ENCODE measurements at places on chromosomes 11 and 22.

DNA sequence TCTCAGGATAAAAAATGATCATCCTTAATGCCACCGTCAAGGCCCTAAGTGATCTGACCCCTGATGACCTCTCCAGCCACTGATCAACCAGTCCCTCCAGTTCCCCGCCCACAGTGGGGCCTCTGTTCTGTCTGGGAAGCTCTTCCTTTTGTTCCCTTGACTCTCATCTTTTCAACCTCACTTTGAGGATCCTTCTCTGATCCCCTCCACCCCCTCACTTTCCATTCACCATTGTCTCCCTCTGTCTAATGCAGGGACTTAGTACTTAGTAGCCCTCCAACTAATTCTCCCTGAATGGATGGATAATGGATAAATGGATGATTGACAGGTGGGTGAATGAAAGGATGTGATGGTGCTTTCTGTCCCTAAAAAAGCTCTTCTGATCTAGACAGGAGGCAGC is 45.6 kb downstream of the C11orf58 start:
- DNase-seq: no peak

GRCh38 chr22:46650078-46650810 is 30.1 kb downstream of the GRAMD4 start:
- DNase-seq: no peak

DNA sequence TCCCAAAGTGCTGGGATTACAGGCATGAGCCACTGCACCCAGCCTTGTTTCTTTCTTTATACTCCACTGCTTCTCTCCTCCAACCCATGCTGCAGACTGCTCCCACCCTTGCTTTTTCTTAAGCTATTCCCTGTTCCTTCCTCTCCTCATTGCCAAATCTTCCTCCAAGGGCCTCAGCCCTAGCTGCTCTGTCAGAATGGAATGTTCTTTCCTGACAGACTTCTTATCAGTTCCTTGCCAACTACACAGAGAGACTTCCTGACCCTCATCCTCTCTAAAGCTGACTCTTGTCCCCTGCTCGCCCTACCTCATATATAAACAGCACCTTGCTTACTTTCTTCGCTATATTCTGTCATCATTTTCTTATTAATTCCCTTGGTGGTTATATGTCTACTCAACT is 16.9 kb upstream of the PIK3C2A start:
- no peak for DNase-seq

DNA sequence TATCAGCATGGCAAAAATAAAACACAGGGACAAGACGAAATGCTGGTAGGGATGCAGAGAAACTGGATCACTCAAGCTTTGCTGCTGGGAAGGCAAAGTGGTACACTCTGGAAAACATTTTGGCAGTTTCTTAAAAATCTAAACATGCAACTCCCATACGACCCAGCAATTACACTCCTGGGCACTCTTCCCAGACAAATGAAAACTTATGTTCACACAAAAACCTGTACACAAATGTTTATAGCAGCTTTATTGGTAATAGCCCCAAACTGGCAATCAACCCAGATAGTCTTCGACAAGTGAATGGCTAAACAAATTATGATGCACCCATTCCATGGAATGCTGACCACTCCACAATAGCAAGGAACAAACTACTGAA is 35.8 kb upstream of the PRR5 start:
- DNase-seq: no peak

GRCh38 chr11:9752091-9752490 is 88.2 kb downstream of the SWAP70 start:
- no peak for DNase-seq

DNA sequence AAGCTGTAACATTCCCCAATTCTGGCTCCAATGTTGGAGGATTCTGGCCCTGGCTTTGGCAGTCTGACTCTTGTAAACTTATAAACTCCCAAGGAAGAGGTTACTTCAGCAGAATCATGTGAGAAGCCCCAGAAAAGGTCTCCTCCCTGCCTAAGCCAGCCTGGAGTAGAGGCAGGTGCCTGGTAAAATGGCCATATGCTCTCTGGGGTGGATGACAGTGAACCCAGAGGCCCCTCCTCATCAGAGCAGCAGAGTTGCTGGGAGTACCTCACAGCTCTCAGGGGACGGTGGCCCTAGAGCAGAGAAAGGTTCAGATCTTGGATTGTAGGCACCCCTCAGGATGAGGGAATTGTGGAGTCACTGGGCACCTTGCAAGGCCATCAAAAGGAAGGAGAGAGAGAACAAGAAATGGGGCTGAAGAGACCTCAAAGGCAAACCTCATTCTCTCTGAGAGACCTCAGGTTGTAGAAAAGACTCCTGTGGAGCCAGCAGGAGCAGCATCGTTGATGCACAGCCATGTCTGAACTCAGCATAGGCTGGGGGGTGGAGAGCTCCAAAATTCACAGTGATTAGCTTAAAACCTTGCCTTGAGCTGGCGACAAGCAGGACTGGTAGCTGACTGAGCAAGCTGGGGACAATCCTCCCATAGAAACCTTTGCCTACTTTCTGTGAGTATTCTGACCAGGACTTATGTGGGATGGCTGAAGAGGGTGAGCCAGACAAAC is 4.9 kb upstream of the P2RY6 start:
- DNase-seq: peak; percentile 8

GRCh38 chr11:118621784-118622375 is 14.5 kb downstream of the PHLDB1 start:
- DNase-seq: no peak

GRCh38 chr11:85749884-85750283 is 61.1 kb downstream of the SYTL2 start:
- no peak for DNase-seq

DNA sequence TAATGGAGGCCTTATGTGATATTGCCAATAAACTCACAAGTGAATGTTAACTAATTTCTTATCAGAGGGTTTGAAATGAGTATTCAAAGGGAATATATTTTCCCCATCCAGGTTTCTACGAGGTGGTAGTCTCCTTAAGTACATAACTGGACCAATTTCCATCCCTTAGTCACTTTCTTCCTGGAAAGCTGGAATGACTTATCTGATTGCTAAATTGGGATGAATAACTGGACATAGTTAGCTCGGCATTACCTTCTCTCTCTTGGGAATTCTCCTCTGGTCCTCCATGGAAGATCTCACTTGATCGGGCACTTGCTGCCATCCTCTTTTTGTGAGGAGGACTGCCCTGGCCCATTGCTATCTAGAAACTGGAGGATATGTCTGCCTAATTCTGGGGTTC is 109.1 kb downstream of the TRPC6 start:
- DNase-seq: no peak

GRCh38 chr22:49979587-49980264 is 19.2 kb downstream of the PIM3 start:
- DNase-seq: peak; percentile 44

- DNase-seq: no peak
Measured at GRCh38 chr11:14582793-14583192, 60.8 kb upstream of the PDE3B start.

DNA sequence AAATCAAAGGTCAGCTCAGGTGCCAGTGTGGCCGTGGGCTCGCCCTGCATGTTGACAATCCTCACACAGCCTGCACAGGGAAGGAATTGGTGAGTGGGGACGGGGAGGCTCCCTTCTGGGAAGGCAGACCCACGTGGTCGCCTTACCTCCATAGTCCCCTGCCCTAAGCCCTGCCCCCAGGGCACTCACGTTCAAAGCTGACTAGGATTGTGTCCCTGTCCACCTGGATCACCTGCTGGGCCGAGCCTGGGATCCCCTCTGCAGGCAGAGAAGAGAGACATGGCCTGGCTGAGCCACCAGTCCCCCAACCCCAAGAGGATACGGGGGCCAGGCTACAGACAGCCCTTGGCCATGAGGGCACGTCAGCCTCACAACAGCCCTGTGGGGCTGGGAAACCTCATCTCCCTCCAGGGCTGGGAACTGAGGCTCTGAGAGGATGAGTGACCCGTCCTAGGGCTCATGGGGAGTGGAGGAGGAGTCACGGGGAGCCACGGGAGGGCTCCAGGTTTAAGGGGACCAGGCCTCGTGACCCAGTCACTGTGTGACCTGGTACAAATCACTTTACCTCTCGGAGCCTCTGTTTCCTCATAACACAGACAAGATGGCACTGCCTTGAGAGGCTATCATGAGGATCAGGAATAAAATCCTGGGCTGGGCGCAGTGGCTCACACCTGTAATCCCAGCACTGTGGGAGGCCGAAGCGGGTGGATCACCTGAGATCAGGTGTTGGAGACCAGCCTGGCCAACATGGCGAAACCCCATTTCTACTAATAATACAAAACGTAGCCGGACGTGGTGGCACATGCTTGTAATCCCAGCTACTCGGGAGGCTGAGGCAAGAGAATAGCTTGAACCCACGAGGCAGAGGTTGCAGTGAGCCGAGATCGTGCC is 12.1 kb upstream of the SF1 start:
- DNase-seq: no peak

GRCh38 chr22:24871611-24872205 is 65.7 kb downstream of the SGSM1 start:
- DNase-seq: no peak

DNA sequence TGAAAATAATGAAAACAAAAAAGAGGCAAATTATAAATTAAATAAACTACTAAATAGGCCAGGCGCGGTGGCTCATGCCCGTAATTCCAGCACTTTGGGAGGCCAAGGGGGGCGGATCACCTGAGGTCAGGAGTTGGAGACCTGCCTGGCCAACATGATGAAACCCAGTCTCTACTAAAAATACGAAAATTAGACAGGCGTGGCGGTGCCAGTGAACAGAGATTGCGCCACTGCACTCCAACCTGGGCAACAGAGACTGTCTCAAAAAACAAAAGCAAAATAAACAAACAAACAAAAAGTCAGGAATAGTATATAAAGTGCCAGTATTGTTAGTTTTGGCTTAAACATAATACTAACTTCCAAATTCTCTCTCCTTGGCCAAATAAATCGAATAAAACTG is 37.6 kb upstream of the CECR2 start:
- DNase-seq: no peak

DNA sequence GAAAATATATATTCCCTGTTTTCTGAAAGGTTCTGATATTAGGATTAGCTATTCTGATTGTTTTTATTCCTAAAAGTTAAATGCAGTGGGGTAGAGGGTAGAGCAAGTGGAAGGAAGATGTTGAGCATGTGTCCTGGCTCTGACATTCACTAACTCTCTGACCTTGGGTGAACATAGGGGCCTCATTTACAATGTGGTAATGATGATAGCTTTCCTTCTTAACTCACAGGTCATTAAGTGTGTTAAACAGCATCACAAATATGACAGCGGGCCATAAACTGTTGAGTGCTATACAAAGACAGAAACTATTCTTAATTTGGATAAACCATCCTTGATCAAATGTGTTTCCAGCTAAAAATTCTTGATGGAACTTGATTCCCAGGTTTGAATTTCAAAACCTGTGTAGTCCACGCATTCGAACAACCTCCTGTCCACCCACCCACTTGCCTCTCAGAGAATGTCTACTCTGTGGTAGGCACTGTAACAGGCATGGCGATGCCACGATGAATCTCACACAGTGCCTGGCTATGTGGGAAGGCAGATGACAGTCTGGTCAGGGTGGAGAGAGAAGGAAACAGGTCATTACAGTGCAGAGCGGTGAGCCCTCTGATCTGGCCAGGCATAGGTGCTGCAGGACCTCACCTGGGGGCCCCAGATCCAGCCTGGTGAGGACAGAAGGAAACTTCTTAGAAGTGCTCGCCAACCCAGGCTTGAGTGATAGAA is 19.3 kb upstream of the PEX26 start:
- DNase-seq: no peak

DNA sequence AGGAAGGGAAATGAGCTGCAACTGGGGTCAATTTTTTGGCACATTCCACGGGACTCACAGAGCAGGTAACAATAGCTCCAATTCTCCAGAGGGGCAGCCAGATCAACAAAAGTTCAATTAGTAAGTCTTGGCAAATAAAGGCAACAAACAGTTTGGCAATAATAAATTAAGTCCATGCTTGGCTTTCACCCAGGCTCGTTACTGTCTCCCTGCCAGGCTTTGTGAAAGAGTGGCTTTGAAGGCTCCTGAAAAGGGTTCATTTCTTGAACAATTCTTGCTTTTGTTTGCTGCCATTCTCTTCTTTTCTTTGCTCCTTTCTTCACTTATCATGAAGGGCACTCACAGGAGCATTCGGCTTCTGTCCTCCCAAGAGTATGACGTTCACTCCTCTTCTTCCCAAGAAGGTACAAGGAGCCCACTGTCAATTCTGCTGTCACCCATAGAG is 123.3 kb downstream of the APIP start:
- no peak for DNase-seq

- no peak for DNase-seq
Measured at GRCh38 chr11:64539711-64540427, 51.2 kb upstream of the SLC22A12 start.

- DNase-seq: no peak
Measured at GRCh38 chr22:26134654-26135330, 34.5 kb upstream of the SEZ6L start.

DNA sequence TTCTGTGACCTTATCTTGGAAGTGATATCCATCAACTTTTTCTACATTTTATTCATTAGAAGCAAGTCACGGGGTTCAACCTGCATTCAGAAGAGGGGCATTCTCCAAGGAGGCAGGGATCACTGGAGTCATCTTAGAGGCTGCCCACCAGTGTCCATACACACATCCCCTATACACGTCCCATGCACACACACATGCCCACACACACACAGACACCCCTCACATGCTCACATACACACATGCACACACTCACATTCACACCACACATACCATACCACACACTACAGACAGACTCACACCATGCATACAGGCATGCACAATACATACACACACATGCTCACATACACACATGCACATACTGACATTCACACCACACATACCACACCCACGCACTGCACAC is 884.7 kb downstream of the TBC1D22A start:
- no peak for DNase-seq

DNA sequence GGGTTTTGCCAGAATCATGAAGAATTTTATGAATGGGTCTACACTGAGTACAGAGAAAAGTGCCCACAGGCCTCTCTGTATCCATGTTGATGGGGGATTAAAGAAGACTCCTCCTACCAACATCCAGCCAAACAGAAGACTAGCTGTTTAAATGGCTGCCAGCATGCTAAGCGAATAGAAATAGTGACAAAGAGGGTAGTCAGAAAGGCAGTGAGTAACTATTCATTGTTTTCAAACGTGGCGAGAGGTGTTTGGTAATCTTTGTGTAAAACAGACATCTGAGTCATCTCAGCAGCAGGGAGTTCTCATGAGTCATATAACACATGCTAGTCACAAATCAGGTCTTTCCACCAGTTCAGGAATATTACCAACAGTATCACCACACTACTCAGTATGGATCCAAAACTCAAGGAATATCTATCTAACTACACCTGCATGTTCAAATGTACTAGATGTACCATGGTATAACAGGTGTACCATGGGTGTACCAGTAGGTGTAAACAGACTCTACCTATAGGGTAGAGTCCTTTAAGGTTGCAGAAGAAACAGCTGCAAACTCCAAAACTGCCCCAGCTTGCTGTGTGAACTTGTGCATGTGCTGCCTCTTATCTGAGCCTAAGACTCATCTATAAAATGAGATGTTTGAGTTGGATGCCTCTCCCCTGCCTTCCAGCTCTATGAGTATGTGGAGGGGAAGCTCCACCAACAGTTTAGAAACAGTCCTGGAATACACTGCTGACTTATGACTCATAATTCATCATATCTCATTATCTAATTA is 82.0 kb downstream of the SLC1A2 start:
- DNase-seq: no peak

- peak; percentile 22 for DNase-seq
Measured at GRCh38 chr22:31092161-31092560, 11.0 kb downstream of the SMTN start.

GRCh38 chr11:68327586-68328370 is 15.4 kb downstream of the LRP5 start:
- no peak for DNase-seq

- DNase-seq: no peak
Measured at GRCh38 chr11:117816846-117817367, 7.6 kb downstream of the FXYD2 start.
